ENCODE measurements at places on chromosomes 4 and X.

GRCh38 chr4:43835869-43836268, 612.7 kb downstream of the KCTD8 start:
- no peak for DNase-seq

DNA sequence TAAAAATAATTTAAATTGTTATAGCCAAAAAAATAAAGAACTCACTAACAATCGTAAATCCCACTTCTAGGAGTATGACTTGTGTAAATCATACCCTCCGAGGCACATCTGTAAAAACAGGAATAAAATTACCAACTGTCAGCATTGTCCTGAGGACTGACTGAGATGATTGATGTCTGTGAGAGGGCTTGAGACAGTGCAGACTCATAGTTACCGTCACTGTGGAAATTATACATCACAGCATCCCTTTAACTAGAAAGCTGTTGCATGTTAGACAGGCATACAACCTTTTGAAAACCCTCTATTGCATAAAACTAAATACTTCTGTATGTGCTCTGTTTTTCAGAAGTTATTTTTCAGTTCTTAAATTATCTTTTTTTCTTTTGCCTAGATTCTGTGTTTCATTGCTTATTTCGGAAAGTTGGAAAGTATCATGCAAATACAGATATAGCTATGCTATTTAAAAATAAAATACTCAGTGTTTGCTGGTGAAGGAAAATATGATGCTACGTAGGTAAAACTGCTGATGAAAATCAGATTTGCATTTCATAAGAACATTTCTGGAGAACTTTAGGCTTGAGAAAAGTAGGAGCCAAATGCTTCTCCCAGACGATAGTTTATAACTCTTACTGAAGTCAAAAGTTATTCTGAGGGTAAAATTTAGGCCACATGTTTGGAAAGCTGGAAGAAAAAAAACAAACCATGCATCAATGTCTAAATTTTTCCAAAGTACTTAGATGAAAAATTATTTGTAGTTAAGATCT, 13.6 kb upstream of the RBPJ start:
- no peak for DNase-seq

DNA sequence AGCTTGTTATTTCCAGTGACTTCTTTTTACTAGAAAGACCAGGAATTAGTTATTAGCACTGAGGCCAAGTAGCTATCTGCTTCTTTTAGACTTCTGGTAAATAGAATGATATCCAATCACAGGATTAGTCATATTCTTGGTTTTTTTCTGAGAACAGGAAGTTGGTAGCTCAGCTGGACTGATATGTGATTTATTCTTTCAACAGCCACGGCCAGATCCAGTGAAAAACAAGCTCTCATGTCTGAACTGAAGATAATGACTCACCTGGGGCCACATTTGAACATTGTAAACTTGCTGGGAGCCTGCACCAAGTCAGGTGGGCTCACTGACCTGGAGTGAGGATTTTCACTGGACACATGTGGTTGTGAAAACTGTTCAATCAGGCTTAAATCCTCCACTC, 48.6 kb downstream of the PDGFRA start:
- peak; percentile 69 for DNase-seq

- DNase-seq: no peak
Observed at GRCh38 chrX:41317477-41318208, 16.3 kb upstream of the DDX3X start.

GRCh38 chrX:112888916-112889315, 48.3 kb upstream of the AMOT start:
- no peak for DNase-seq

DNA sequence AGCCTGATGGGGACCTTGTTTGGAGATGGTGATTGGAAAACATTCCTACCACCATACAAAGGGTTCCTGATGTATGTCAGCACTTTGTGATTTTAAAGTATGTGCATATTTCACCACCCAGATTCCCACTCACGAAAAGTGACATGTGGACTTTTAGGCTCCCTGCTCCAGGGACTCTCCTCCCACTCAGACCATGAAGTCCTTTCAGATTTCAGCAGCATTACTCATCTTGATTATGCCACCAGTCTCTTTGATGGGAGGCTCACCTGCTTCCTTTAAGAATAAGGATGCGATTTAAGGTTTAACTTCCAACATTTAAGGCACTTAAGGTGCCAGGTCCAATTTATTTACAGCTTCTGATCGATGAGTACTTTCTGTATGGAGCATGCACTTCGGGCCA, 204.4 kb downstream of the PPARGC1A start:
- no peak for DNase-seq

DNA sequence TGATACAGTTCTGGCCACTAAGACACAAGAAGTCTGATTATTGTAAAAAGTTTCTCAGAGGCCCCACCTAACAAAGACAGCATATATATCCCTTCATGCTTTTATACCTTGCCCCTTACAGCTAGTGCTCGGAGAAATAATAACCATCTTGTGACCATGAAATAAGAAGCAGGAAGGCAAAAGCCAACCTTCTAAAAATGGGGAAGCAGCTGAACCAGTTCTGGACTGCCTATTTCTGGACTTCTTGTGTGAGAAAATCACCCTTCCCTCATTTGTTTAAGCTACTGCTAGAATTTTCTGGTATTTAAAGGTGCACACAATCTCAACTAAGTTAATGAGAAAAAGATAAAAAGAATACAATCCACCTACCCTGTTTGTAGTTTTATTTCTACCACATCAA, 87.5 kb downstream of the CNOT6L start:
- DNase-seq: no peak

- DNase-seq: no peak
Observed at GRCh38 chr4:72602396-72603376, 33.7 kb upstream of the ADAMTS3 start.

GRCh38 chrX:129980540-129981199, 1.8 kb upstream of the BCORL1 start:
- DNase-seq: no peak

DNA sequence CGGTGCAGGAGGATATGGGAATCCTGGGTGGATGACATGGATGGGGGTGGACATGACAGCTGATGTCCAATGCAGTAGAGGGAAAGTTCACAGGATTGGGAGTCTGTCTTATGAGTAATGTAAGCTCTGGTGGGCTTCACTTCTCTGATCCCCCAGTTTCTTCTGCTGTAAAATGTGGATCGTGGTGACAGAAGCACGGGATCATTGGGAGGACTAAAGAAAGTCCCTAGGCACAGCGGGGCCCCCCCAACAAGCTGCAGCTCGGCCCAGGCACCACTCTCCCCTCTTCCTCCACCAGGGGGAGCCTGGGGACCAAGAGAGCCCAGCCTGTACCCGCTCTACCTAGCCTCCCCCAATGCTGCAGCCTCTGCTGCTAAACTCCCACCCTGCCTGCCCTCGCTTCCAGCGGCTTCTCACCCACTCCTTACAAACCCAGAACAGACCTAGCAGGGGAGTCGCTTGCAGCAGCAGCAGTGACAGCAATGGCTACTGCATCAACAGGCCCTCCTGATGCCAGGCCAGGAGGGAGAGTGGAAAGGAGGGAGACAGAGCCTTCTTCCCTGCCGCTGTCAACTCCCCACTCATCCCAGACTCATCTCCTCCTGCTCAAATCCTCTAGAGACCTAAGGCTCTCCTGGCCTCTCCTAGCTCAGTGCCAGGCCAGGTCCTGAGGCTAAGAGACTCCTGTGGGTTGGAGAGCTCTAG, 36.1 kb upstream of the IQSEC2 start:
- DNase-seq: no peak

GRCh38 chrX:71117358-71117757, 1.0 kb upstream of the MED12 start:
- DNase-seq: no peak

- DNase-seq: no peak
Observed at GRCh38 chr4:8198206-8198905, 734 bp upstream of the SH3TC1 start.

DNA sequence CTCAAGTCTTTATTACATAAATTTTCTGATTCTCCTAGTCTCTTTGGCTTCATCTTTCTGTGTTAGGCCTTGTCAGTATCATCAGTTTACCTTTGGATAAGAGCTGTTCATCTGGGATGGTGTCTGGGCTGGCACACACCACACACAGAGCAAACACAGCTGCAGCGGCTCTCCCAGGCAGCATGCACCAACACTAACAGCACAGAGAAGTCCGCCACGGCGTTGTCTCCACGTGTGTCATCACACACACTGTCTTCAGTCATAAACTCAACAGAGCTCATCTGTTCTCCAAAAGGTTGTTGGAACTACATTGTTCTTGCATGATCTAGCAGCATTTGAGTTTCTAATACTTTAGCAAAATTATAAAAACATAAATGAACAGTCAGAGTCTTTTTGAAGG, 851.9 kb upstream of the FRG1 start:
- no peak for DNase-seq

DNA sequence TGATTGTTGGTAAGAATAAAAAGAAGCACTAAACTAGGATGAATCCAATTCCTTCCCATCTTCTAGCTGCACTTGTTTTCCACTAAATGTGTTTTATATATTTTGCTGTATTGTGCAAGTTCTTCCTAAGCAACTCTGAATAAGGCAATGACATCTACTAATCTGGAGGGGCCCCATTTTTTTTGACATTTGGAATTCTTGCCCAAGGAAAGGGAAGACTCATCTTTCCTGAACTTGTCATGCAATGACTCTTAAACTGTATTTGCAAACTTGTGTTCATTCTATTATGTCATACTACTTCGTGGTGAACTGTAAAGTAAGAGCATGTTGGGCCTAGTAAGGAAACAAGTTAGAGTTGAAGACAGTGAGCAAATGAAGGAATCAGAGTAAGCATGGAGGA, 45.9 kb downstream of the FREM3 start:
- DNase-seq: no peak

GRCh38 chrX:143648705-143649104, 12.8 kb upstream of the SLITRK4 start:
- DNase-seq: no peak

- no peak for DNase-seq
Observed at GRCh38 chrX:154000051-154000450, 19.7 kb downstream of the IRAK1 start.

DNA sequence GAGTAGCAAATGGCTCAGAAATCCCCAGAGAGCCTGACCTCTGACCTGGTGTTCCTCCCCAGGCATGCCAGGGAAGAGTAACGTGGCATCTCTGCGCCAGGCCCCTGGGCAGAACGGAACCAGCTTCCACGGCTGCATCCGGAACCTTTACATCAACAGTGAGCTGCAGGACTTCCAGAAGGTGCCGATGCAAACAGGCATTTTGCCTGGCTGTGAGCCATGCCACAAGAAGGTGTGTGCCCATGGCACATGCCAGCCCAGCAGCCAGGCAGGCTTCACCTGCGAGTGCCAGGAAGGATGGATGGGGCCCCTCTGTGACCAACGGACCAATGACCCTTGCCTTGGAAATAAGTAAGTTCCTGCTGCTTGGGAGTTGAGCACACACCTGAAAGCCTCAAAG, 83.4 kb upstream of the PACRGL start:
- DNase-seq: no peak

DNA sequence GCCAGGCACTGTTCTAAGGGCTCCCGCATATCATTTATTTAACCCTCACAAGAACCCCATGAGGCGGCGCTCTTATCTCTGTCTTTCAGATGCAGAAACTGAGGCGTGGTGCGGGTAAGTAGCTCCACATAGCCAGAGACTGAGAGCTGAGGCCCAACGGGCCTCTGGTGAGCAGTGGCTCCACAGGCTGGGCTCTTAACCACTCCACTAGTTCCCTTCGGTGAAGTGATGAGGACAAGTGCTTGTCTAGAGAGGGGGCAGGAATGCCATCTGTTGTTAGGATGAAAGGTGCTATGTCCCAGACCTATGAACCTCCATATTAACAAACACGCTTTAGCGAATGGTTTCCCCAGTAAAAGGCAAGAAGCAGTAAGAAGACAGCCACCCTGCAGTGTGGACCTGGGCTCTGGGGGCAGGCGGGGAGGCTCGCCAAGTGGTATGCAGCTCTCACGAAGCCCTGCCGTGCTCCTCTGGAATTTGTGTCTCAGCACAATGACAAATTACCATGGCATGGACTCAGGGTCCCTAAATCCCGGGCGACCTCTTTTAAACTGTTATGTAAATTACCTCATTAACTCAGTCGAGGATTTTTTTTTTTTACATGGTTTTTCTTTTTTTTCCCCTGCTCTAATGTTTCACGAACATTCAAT, 20.9 kb upstream of the S100G start:
- DNase-seq: no peak

DNA sequence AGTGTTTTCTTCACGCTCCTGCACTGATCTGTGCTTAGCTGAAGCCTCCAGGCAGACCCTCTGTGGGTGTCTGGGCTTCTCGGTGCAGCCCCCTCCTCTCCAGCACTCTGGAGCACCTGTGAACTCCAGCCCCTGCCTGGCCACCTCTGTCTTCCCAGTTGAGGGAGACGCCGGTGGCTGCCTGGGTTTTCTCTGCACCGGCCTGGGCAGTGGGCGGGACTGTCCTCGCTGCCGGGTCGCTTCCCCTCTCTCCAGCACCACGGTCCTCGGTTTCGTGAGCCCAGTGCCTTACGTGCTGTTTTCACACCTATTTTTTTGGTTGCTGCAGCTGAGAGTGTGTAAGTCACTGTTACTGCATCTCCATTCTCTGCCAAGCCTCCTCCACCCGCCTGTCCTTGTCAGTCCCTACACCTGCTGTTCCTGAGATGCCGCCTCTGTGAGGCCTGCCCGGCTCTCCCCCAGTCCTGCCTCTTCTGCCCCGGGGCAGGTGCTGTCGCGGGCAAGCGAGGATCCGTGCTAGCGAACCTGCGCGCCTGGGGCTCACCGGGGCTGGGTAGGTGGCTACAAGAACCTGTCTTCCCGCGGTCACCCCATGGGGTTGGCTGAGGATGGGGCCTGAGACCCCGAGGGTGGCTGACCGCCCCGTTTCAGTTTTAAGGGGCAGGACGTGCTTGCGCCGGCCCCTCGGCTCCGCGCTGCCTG, 2.4 kb upstream of the FGFRL1 start:
- DNase-seq: no peak

- DNase-seq: no peak
Observed at GRCh38 chr4:27412613-27413012, 552.0 kb downstream of the STIM2 start.

- no peak for DNase-seq
Observed at GRCh38 chr4:72076562-72076961, 44.8 kb downstream of the NPFFR2 start.

GRCh38 chr4:27007507-27007906, 146.9 kb downstream of the STIM2 start:
- no peak for DNase-seq

DNA sequence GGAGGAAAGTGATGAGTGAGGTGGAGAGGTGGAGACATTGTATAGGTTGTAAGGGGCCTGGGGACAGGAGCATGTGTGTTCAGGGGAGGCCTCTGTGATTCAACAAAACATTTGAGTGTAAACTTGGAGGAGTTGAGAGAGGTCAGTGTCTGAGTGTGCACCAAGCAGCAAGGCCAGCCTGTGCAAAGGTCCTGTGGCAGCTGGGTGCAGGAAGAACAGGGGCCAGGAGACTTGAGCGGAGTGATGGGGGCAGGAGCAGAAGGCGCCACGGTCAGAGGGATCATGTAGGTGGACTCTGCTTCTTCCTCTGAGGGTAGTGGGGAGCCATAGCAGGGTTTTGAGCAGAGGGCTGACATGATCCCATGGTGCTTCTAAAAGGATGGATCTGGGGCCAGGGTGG, 9.6 kb upstream of the PSAPL1 start:
- DNase-seq: no peak
